Hematopoietic multipotent progenitor cell treated with erythropoietin and hydrocortisone succinate and interleukin-3 and kit ligand, for 4 days (in vitro differentiated cells): ENCODE measurements at places on chromosomes 1 and 21.
A peak's percentile ranks its signal among the peaks of the same experiment; 100 is the strongest.

- DNase-seq = no peak
Measured at GRCh38 chr1:206005234-206005633, 2.0 kb upstream of the RAB7B start.

GRCh38 chr1:11805422-11806306 is at the start of the genes CLCN6 and MTHFR:
Gene CLCN6 (plus strand): TSS chr1:11806191. CDS start chr1:11806263, 72 bp downstream.
Gene MTHFR (minus strand): TSS chr1:11805964. CDS start chr1:11803116, 2,848 bp downstream.
- DNase-seq = peak; percentile 100

DNA sequence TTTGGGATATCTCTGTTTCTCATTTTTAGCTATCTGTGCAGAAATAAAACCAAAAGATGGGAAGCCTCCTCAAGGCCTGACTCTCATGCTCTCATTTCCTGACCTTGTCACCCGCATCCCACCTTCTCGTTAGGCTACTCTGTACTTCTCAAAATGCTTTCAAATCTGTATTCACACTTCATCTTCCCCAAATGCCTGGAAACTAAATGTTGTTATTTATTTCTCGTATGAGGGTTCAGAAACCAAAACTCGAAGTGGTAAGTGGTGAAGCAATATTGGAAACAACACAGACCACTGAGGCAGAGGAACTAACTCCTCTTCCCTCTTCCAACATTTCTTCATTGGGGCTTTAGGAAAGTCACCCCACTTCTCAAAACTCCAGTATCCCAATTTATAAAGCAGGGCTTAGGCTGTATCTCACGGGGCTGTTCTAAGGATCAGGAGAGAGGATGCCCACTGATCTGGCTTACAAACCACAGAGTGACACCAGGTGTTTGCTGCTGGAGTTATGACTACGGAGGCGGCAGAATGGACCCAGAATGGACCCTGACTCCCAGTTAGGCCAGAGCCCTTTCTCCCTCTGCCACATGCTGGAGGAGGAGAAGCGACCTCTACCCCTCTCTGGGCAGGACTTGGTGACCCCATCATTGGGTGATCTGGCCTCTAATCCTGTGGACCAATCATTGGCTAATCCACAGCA is 3.5 kb downstream of the SLAMF7 start:
- no peak for DNase-seq

- DNase-seq = no peak
Measured at GRCh38 chr21:37028570-37028969, 22.1 kb downstream of the RIPPLY3 start.

GRCh38 chr21:25772686-25773085 is 37.9 kb downstream of the GABPA start:
- peak; percentile 61 for DNase-seq

- no peak for DNase-seq
Measured at GRCh38 chr1:17914987-17915386, 159.9 kb downstream of the ACTL8 start.

GRCh38 chr1:171654201-171654941 is 1.9 kb upstream of the MYOC start:
- DNase-seq = no peak

GRCh38 chr1:192826791-192827546 is 18.1 kb downstream of the RGS2 start:
- no peak for DNase-seq

GRCh38 chr1:54153535-54154439 is 987 bp upstream of the CDCP2 start:
- DNase-seq = peak; percentile 40

DNA sequence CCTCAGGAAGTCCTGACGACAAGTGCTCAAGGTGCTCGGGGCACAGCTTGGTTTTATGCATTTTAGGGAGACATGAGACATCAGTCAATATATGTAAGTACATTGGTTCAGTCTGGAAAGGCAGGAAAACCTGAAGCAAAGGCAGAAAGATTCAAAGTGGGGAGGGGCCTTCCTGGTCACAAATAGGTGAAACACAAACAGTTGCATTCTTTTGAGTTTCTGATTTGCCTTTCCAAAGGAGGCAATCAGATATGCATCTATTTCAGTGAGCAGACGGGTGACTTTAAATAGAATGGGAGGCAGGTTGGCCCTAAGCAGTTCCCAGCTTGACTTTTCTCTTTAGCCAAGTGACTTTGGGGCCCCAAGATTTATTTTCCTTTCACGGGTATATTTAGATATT is 8.9 kb upstream of the RNF187 start:
- DNase-seq = no peak

GRCh38 chr1:87615901-87616300 is 287.2 kb downstream of the LMO4 start:
- no peak for DNase-seq
